Activated CD8-positive, alpha-beta memory T cell treated with anti-CD3 and anti-CD28 coated beads for 1 hour (primary cell): ENCODE measurements at places on chromosomes 11 and 22.

DNA sequence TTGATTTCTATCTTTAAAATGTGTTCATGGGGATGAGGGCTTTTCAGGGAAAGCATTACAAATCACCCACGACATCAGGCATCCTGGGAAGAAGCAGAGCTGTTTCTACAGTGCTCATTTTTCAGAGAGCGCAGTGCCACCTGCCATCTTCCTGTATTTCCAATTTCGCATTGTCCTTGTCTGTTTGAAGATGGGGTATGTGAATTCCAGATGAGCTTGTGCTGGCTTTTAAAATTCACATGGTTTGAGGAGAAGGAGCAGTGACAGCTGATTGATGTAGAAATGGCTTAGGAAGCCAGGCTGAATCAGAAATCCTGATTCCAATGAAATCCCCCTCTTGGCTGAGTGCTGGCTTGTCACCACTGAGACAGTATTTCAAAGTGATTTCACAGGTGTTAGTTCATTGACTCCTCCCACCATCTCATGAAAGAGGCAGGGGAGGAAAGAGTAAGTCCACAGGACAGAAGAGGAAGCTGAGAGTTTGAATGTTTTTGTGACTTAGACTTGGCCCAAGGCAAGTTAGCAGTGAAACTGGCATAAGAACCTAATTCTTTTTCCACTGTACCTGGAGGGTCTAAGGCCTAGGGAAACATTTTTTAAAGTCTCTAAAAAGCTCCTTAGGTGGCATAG lies 344.6 kb upstream of the C11orf87 start:
- DNase-seq = no peak

DNA sequence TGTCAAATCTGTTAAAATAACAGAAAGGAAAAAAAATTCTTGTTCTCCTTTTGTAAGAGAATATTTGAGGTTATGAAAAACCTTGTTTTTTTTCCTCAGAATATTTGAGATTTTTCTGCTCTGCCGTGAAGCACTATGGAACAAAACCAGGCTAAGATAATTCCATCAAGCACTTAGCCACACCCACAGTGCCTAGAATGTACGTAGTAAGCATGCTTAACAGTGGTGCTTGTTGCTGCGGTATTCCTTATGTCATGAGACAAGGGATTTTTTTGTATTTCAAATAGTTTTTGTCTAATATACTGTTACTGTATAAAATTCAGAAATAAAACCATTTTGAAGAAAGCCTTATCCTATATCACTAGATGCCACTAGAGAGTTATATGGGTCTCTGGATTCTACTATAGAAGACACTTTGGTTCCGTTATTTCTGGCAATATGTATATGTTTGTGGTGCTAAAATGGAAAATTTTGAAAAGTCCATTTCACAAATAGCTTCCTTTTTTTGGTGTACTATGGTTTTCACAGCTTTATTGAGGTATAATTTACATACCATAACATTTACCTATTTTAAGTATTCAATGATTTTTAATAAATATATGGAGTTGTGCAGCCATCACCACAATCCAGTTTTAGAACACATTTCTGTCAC lies 23.7 kb downstream of the PDHX start:
- DNase-seq = no peak

DNA sequence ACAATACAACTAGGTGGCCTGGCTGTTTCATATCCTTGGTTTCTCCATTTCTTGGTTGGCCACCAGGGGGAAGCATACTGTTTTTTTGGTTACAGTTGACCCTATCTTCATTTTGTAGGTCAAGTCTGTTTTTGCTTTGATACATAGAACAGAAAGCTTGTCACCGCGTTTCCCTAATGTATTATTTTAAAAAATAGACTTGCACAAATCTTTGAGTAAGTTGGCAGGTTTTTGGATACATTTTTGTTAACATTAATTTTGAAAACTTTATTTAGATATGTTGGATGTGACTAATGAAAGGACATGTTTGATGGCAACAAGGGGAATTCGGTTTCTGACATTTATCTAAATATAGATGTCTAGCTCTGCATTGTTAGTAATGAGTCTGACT lies 3.0 kb downstream of the NCR3LG1 start:
- peak; percentile 25 for DNase-seq

GRCh38 chr11:44333271-44334218 lies 23.6 kb upstream of the ALX4 start:
- no peak for DNase-seq

DNA sequence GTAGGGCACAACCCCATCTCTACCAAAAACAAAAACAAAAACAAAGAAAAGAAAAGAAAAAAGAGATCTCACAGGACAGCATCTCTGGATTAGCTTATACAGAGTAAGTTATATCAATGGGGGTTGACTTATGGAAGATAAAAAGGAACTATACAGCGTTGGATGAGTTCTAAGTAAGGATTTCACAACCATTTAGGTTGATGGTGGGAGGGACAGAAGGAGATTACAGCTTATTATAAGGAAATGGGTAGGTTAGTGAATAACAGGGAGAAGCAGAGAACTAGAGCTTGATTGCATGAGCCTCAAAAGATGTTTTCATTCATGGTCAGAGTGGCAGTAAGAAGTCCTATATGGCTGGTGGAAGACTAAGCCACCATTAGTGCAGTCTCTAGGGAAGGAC lies 60.3 kb downstream of the CECR2 start:
- DNase-seq = no peak

DNA sequence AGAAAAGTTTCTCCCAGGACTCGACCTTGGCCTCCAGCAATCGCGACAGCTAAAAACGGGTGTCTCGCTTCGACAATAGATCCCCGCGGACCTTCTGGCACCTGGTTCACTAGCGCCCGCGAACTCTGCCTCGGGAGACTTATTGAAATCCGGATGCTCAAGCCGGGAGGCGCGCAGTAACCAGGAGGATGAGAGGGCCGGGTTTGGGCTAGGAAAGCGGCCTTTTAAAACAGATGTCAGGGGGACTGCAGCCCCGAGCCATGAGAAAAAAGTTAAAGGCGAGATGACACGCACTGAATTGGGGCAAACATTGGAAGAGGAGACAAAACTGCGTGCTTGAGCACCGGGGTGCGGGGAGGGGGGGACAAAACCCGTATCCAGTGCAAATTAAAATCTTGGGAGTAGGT lies 637 bp upstream of the ZBTB16 start:
- DNase-seq = no peak

GRCh38 chr11:11533057-11533456 lies 88.7 kb downstream of the GALNT18 start:
- DNase-seq = no peak

- no peak for DNase-seq
Measured at GRCh38 chr11:2094354-2095197, 44.6 kb downstream of the IGF2 start.

DNA sequence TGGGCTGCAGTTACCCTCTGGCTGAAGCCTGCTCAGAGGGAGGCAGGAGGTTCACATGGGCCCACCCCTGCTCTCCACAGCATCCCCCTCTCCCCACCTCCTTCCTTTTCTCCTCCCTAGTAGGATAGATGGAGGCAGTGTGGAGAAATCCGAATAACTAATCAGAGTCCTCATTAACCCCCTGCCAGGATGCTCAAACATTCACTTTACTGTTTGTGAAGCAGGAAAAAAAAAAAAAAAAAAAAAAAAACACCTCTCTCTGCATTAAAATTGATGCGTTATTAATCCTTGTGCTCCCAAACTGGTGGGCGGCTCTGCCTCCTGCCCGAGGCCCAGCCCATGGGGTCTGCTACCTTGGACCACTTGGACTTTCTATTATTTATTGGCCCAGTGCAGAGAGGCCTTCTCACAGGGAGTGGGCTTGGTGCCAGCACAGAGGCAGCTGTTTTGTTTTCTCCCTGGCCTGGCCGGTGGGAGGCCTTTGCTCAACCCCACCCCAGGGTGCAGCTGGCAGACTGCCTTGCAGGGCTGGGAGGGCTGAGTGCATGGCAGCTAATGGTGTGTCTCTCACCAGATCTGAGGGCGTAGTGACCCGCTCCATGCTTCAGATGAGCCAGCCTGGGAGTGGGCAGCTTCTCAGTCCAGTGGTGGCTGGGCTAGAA lies 150.7 kb downstream of the PKNOX2 start:
- DNase-seq = no peak

DNA sequence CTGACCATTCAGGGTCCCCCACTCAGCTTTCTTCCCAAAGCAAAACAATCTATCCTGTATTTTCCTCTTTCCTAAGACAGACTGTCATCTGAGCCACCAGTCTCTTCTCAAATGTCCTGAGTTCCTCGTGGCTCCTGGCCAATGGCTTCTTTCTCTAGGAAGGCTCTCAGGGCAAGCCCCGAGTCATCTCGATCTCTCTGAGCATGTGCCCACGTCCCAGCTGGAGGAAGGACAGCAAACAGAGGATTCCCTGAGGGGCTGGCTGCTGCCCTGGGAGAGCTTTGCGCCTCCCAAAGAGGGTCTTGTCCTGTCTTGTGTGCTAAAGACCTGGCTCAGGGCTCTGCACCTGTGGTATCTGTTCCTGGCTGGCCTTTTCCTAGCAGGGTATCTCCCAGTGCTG lies 8.3 kb downstream of the SLC37A2 start:
- DNase-seq = no peak

GRCh38 chr11:35141571-35141971 lies 2.6 kb downstream of the CD44 start:
- no peak for DNase-seq

DNA sequence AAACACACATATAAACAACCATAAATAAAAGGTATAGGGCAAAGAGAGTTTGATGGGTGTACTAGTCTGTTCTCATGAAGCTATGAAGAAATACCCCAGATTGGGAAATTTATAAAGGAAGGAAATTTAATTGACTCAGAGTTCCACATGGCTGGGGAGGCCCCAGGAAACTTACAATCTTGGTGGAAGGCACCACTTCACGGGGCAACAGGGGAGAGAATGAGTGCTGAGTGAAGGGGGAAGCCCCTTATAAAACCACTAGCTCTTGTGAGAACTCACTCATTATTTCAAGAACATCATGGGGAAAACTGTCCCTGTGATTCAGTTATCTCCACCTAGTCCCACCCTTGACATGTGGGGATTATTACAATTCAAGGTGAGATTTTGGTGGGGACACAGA lies 385.9 kb upstream of the ANO5 start:
- DNase-seq = no peak

GRCh38 chr11:68442433-68442832 lies 18.1 kb upstream of the PPP6R3 start:
- no peak for DNase-seq

GRCh38 chr11:130555251-130555841 lies 106.9 kb downstream of the ADAMTS15 start:
- no peak for DNase-seq

GRCh38 chr11:30596832-30597231 lies 10.7 kb upstream of the MPPED2 start:
- DNase-seq = no peak

- DNase-seq = no peak
Measured at GRCh38 chr22:42473484-42474193, 41.4 kb upstream of the NFAM1 start.

DNA sequence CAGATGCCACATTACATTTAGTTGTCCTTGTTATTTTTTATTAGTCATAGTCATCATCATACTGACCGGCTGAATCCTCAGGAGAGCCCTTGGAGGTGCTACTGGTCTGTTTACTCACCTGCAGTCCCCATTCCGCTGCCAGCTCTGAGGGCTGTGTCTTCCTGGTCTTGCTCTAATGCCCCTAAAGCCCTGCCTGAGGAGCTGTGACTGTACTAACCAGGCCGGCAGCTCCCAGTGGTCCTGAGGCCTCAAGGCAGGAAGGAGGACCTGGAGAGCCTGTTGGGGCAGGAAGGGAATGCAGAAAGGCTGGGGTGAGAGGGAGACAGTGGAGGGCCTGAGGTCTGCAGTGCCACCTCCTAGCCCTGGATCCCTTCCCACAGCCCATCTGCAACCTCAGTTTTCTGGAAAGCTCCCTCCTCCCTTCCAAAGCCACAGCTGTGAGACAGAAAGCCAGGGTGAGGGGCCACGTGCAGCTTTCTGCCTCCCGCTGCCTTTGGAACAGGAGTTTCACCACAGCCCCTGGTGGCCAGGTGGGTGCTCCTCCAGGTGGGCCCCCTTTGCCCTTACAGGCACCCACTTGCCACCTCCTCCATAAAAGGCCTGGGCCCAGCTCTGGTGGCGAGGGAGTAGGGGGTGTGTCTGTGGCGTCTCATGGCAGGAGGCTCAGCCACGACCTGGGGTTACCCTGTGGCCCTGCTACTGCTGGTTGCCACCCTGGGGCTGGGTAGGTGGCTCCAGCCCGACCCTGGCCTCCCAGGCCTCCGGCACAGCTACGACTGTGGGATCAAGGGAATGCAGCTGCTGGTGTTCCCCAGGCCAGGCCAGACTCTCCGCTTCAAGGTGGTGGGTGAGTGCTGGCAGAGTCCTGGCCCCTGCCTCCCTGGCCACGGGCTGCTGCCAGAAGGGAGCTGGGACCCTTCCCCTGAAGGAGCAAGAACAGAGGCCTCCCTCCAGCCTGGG lies at the start of gene ZP1:
ZP1 (plus strand) TSS at position 632 of the 960 bp plus-strand sequence; CDS start at position 652, 20 bp downstream.
- DNase-seq = no peak

DNA sequence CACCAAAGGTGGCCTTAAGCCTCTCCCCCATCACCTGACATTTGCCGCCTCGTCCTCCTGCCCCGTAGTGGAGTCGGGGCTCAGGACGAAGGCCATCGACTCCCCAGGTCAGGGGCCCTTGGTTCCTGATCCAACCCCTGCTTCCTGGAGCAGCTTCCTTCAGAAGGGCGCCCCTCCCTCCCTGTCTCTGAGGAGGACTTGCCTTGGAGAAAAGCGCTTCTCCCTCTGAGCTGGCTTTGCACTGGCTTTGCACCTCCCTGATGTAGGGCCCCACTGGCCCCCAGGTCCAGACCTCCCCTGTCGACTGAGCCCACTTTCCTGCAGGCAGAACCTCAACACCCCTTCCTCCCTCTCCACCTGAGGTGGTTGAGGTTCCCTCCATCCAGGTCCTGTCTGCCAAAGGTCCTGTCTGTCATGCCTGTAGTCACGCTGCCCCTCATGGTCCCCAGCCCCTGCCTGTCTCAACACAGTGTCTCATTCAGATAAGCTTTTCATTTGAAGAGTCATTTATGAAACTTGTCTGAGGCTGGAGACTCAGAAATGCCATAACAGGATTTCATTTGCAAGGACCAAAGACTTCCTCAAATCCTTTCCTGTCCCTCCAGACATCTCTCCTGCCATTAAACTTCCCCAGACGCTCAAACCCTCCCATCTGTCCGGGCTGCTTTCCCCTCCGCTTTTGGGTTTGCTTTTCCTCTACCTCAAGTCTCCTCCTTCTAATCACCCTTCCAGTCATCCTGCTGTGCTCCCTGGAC lies 78.4 kb downstream of the MYO7A start:
- no peak for DNase-seq

DNA sequence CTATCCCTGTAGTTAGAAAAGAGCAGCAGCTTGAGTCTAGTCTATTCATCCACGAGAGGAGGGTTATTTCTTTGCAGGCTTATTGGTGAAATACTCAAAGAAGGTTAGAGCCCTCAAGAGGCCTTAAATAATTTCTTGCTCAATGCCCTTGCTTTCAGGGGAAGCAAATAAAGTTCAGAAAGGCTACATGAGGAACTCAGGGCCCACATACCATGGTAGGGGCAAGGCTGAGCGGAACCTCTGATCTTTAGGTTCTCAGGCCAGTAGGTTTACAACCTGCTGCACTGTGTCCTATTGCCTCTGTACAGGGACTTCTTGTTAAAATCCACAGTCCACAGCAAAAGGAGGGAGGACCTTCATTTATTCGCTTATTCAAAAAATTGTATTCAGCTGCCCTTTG lies 101.7 kb downstream of the ADAMTS15 start:
- no peak for DNase-seq
